ENCODE measurements at places on chromosomes 13 and 19.
A peak's percentile ranks its signal among the peaks of the same experiment; 100 is the strongest.

- no peak for DNase-seq
These were observed 7.3 kb downstream of the ADGRL1 start for GRCh38 chr19:14198384-14199376.

DNA sequence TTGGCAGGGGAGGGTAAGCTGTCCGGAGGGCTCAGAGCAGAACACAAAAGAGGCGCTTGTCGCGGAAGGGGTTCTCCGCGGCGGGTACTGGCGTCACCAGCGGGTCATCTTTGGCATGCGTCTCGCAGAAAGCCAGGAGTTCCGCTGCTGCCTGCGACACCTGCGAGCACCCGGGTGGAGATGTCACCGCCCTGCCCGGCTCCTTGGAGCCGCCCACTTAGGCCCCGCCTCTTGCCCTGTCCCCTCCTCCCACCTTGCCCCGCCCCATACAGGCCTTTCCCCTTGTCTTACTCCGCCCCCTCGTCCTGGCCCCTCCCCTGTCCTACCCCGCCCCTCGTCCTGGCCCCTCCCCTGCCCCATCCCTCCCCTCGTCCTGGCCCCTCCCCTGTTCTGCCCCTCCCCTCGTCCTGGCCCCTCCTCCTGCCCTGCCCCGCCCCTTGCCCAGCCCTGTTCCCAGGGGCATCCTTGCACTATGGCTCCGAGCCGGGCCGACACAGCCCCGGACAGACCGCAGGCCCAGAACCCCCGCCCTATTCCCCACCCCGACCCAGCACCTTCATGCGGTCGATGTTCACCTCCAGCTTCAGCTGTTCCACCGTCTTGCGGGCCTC, 1.9 kb downstream of the GNG8 start:
- no peak for DNase-seq

DNA sequence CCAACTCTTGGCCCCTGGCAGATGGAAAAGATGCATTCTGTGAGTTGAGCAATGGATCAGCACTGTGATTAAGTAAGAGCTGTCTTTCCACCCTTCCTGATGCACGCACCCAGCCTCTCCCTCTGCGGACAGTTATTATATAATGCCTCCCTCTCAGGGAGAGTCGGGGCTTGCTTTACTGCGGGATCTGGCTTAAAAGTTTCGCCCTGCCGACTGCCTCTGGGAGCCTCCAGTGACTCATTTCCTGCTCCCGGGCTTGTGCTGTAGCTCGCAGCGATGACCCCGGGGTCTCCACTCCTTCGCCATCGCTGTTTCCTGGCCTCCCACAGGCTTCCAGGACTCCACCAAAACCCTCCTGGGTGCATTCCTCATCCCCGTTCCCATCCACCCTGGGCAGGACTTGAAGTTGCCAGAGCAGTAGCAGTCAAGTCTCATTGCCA, 107.4 kb upstream of the SLC7A1 start:
- DNase-seq: no peak

GRCh38 chr13:40160618-40161350, 505.3 kb downstream of the COG6 start:
- DNase-seq: peak; percentile 4

DNA sequence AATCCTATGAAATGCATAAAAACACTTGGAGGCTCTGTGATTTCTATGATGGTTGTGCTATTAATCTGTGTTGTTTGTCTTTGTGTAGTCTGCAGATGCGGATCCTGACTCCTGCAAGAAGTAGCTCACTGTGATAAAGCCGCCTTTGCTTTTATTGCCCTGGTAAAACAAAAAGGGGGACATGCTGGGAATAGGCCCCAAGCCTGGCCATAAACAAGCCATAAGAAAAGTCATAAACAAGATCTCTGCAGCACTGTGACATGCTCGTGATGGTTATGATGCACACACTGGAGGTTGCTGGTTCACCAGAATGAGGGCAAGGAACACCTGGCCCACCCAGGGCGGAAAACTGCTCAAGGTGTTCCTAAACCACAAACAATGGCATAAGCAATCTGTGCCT, 26.6 kb upstream of the ZNF266 start:
- DNase-seq: no peak

GRCh38 chr13:76925115-76925514, 23.2 kb upstream of the ACOD1 start:
- DNase-seq: no peak

- DNase-seq: peak; percentile 52
These were observed 1.7 kb downstream of the UBXN6 start for GRCh38 chr19:4455719-4456475.

DNA sequence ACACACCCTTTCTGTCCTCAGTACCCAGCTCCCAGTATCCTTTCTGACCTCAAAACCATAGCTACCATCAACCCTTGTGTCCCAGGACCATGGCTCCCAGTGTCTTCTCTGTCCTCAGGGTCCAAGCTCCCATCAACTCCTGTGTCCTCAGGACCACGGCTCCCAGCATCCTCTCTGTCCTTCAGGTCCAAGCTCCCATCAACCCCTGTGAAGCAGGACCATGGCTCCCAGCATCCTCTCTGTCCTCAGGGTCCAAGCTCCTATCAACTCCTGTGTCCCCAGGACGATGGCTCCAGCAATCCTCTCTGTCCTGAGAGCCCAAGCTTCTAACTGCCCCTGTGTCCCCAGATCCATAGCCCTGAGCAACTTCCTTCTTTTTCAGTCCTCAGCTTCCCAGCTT, 1.7 kb upstream of the CADM4 start:
- DNase-seq: no peak

DNA sequence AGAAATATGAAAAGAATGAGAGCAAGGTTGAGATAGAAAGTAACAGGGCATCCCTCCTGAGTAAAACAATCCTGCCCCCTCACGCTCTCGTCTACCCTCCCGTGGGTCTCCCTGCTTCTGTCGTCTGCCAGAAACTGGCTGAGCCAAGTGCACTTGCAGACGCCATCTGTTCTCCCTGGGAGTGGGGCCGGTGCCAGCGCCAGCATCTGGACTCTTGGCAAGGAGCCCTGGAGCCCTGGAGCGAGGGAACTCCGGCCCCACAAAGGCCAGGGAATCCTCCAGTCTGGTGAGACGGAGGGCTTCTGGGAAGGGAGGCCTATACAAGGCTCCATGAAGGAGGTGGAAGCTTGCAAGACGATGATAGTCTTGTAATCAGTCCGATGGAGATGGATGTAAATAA, 2.3 kb upstream of the TMEM91 start:
- DNase-seq: peak; percentile 78

DNA sequence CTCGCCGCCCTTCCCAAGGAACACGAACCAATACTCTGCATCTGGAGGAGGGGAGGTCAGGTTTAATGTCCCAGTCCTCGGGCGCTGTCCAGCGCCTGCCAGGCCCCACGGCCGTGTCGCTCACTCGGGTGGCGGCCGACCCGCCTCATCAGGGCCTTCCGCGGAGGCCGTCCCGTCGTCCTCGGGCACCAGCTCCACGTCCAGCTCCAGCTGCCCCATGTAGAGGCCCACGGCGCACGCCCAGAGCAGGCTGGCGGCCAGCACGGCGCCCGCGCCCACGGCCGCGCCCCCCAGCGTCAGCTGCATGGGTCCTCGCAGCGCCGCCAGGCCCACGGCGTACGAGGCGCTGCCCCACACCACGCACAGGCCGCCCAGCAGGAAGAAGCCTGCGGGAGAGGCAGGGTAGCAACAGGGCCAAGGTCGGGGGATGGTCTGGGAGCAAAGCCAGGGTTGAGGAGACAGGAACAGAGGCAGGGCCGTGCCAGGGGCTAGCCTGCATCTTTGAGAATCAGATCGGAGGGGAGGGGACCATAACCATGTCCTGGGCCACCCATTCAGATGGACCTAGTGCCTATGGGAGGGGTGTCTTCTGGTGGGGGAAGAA, 2.5 kb downstream of the TMEM160 start:
- DNase-seq: no peak

DNA sequence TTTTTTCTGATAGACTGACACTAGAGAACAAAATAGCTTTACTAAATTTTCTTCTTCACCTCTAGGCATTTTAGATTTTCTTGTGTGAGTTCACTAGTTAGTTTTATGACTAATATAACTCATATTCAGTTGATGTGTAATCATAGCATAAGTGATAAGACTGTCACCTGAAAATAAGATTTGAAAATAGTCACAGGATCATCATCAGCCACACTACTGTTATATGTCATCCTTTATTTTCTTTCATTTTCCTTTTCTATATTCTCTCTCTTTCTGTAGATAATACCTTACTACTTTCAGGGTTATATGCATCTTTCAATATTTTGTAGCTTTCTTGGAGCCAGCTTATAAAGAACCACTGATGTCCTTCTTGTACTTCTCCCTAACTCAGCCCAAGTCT, 292.6 kb downstream of the TDRD3 start:
- DNase-seq: no peak

- DNase-seq: no peak
These were observed 95.1 kb downstream of the NUFIP1 start for GRCh38 chr13:44894001-44894770.

DNA sequence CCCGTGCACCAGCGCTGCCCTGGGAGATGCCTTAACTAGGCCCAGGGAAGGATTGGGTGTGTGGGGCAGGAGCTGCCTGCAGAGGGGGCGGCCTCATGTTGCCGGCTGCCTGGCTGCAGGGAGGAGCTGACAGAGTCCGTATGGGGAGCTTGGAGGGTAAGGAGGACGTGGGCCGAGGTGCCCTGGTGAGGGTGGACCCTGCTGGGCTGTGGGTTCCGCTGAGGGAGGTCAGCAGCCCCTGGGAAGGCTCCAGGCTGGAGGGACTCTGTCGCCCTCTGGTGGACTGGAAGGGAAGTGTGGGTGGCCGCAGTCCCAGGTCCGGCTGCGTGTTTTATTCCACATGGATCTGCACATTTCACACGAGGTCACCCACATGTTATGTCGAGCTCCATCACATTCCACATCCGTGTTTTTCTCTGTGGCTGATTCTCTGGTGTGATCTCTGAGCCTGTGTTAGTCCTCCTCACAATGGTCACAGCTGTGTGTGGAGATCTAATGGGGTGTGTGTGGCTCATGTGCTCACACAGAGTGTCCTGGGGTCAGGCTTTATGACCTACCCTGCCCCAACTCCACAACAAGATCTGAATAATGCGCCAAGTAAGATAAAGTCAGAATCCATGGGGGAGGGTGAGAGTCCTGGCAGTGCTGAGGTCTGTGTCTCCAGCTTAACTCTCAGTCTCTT, 1.8 kb upstream of the CEACAM8 start:
- no peak for DNase-seq

GRCh38 chr19:2550431-2551171, 74.7 kb downstream of the GADD45B start:
- DNase-seq: peak; percentile 68

GRCh38 chr13:23567906-23568460, 2.2 kb upstream of the TNFRSF19 start:
- no peak for DNase-seq

- DNase-seq: peak; percentile 66
These were observed at the start of gene CD79A for GRCh38 chr19:41876847-41877832. TSS of gene CD79A (plus strand) at chr19:41877279. CDS start at chr19:41877305, 26 bp downstream.

DNA sequence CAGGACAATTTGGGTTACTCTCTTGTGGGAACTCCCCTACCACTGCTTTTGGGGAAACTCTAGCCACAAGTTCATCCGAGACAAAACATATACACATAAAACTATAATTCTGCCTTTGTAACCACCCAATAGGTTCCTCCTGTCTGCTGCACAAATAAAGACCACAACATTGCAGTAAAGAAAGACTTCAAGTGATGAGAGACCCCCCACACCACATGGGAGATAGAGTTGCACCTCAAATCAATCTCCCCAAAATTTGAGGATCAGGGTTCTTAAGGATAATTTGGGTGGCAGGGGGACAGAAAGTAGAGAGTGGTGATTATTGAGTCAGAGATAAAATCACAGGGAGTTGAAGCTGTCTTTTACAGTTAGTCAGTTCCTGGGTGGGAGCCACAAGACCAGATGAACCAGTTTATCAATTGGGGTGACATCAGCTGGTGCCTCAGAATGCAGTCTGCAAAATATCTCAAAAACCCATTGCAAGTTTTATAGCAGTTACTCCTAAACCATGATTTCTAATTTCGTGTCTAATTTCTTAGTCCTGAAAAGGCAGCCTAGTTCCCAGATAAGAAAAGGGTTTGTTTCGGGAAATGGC, 1348.5 kb downstream of the PCDH9 start:
- DNase-seq: no peak

- DNase-seq: no peak
These were observed 137.3 kb upstream of the ZNF507 start for GRCh38 chr19:32208060-32208459.

- DNase-seq: no peak
These were observed 42.8 kb downstream of the TPT1 start for GRCh38 chr13:45298206-45298505.

GRCh38 chr13:75481176-75482069, 546 bp downstream of the TBC1D4 start:
- DNase-seq: no peak

DNA sequence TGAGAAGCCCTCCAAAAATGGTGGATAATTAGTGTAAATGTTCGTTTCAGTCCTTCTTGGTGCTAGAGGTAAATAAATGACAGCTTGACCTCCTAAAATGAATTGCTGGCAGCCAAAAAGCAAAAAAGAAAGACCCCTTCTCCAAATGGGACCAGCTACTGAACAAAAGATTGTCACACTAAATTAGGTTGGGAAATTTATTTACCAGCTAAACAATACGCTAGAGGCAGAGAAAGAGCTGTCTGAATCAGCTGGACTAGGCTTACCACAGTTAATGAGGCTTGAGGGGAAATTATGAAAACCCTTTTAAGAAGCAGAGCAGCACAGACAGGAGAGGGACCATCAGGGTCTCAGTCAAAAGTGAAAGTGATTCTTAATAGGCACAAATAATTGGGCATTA, 498.9 kb downstream of the SUCLA2 start:
- DNase-seq: no peak
